Liver (tissue), 10 donors: ENCODE measurements at places on chromosomes 6 and 20. TPM values are rescaled to one million over a fixed set of nuclear protein-coding genes. Genes with fewer than 3 reads are reported as not detected.

GRCh38 chr20:59684685-59685242 lies 80.4 kb downstream of the PHACTR3 start:
- no peak overlapping the region for H3K4me3 ChIP-seq
- DNase-seq: no peak
- no peak overlapping the region for H3K27ac ChIP-seq
- H3K36me3 ChIP-seq: no peaks in the 10 kb centered on the region

GRCh38 chr20:62918831-62919230 lies 7.5 kb downstream of the DIDO1 start:
- DNase-seq: no peak
- no peaks in the 10 kb centered on the region for H3K36me3 ChIP-seq
- peaks cover 73% of the 10 kb centered on the region for H3K4me1 ChIP-seq
- no peaks in the 10 kb centered on the region for H3K27me3 ChIP-seq
- no peak overlapping the region for H3K4me3 ChIP-seq
- no peak overlapping the region for H3K27ac ChIP-seq

- no peaks in the 10 kb centered on the region for H3K27me3 ChIP-seq
- no peak overlapping the region for H3K4me3 ChIP-seq
- H3K27ac ChIP-seq: no peak overlapping the region
- DNase-seq: no peak
- no peaks in the 10 kb centered on the region for H3K36me3 ChIP-seq
Observed at GRCh38 chr20:24763386-24764026, 185.6 kb upstream of the CST7 start.

DNA sequence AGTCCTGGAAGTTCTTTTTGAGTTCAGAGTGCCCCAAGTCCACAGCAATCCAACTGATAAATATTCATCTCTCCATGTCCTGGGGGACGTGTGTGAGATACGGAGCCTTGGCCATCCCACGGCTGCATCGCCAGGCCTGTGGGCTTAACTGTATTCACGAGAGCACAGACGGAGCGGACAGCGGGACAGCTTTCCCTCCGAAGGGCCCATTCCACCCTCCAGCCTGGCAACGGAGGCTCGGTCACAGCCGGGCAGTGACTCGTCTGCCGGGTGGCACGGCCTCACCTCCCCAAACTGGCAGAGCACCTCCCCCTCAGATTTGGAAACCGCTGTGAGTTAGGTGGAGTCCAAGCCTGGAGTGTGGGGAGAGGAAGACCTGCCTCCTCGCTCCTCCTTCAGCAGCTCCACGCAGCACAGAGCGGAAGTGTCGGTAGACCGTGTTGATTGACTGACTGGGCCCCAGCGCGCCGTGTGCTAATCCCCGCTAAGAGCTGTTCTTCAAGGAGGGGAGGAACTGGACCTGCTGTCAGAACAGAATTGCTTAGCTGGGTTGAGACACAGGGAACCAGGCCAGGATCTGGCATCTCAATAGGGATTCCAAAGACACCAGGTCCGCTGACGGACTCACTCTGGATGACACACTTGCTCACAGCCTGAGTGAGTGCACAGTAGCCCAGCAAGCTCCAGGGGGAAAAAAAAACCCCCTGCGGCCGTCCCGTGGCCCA lies 10.9 kb downstream of the FOXF2 start:
- H3K4me1 ChIP-seq: no peaks in the 10 kb centered on the region
- H3K27me3 ChIP-seq: peaks cover 14% of the 10 kb centered on the region
- no peaks in the 10 kb centered on the region for H3K36me3 ChIP-seq

DNA sequence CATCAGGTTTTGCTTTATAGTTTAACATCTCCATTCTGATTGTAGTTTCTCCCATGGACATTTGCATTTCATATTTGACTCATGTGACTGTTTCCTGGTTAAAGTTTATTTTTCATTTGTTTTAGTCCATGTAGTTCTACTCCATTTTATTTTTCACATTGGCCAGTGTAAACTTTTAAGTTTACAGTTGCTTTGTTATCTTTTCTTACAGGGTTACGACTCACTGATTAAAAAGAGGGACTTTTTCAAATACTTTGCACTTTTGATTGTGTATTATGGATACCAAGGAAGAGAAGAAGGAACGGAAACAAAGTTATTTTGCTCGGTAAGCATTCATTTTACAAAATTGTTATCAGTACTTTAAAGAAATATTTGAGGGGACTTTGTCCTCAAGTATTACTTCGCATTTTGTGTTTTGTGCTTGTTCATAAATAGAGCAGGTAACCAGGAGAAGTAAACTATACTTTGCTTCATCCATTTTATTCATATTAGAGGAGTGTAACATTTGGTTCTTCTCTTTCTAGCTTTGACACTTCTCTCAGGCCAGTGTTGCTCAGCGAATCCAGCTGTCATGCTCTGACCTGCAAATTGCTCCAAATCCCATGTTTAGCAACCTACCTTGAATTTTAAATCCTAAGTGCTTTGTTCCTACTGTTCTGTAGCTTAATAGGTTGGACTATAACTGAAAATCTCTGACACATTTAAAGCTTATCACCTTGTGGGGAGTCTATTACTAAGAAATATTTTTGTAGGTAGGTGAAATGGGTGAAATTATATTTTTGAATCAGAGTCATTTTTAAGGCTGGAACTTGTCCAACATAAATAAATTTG lies 24.5 kb downstream of the NCOA7 start:
- H3K27me3 ChIP-seq: no peaks in the 10 kb centered on the region
- no peak overlapping the region for H3K4me3 ChIP-seq
- H3K36me3 ChIP-seq: no peaks in the 10 kb centered on the region
- peaks cover 61% of the 10 kb centered on the region for H3K4me1 ChIP-seq
- no peak for DNase-seq

DNA sequence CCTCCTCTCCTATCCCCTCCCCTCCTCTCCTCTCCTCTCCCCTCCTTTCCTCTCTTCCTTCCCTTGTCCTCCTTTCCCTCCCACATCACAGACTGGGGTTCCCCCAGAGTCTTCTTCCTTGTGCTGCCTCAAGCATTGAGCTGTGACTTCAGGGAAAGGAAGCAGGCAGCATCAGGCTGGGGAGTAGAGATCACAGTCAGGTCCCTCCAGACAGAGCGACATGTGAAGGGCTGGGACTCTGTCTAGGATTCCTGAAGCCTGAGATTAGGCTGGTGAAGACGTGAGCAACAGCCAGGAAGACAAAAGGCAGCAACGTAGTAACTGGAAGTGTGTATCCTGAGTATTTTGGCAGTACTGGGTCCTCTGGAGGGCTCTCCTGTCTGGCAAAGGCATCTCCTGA lies 265.4 kb upstream of the SUPT3H start:
- peaks cover 5% of the 10 kb centered on the region for H3K27me3 ChIP-seq
- no peaks in the 10 kb centered on the region for H3K4me1 ChIP-seq
- DNase-seq: no peak
- H3K36me3 ChIP-seq: no peaks in the 10 kb centered on the region
- no peak overlapping the region for H3K27ac ChIP-seq

CENPB gene
- 32.4 TPM for polyA plus RNA-seq

DNAH8 gene
- not detected for polyA plus RNA-seq

DNA sequence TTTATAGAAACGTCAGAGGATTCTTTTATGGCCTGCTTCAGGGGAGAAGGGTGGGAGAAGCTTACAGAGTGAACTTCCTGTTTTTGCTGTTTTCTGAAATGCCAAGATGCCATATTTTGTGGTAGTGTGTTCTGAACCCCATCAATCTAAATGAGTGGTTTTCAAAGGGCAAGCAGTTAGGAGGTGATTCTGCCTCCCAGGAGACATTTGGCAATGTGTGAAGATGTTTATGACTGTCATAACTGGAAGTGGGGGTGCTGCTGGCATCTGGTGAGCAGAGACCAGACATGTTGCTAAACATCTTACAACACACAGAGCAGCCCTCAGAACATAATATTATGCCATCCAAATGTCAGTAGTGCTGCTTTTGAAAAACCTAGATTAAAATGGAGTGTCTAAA lies 6.0 kb upstream of the PRL start:
- H3K27me3 ChIP-seq: peaks cover 2% of the 10 kb centered on the region
- H3K27ac ChIP-seq: no peak overlapping the region
- no peaks in the 10 kb centered on the region for H3K4me1 ChIP-seq
- H3K36me3 ChIP-seq: no peaks in the 10 kb centered on the region

DNA sequence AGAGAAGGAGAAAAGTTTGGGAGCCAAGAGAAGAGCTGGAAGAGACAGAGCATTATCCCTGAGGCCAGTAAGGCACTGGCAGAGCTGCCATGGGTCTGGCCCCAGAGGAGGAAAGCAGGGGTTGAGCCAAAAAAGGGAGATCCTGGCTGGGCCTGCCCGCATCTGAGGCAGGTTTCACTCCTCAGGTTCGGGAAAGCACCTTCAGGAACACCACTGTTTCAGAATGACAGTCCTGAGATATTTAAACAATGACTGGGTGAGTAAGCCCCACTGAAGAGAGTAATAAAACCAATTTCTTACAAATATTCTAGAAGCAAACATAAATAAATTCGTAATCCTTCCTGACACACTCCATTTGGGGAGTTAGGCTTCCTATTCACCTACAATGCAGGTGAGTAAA lies 152.2 kb downstream of the BACH2 start:
- H3K36me3 ChIP-seq: no peaks in the 10 kb centered on the region
- H3K4me1 ChIP-seq: no peaks in the 10 kb centered on the region
- DNase-seq: no peak
- no peak overlapping the region for H3K4me3 ChIP-seq
- no peak overlapping the region for H3K27ac ChIP-seq
